Left lobe of liver (tissue), 2 donors: ENCODE measurements at places on chromosomes 13 and 19. TPM values are rescaled to one million over a fixed set of nuclear protein-coding genes. Genes with fewer than 3 reads are reported as not detected.

HSPB6 gene
- total RNA-seq = 7.0 TPM

DNA sequence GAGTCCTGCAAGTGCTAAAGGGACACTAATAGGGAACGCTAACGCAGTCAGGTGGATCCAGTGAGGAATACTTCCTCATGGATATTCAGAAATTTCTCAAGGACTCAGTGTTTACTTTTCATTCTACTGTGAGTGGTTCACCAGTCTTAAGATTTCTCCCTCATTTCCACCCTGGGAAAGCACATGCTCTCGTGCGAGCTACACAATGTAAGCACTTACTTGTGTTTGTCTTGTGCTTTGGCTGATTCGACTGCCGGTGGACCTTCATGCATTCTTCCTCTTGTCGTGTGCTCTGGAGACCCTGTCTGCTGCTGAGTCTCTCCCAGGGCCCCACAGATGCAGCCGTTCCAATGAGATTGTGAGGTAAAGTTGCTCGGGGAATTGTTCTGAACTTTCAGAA, 180.1 kb downstream of the NUFIP1 start:
- DNase-seq = no peak

DNA sequence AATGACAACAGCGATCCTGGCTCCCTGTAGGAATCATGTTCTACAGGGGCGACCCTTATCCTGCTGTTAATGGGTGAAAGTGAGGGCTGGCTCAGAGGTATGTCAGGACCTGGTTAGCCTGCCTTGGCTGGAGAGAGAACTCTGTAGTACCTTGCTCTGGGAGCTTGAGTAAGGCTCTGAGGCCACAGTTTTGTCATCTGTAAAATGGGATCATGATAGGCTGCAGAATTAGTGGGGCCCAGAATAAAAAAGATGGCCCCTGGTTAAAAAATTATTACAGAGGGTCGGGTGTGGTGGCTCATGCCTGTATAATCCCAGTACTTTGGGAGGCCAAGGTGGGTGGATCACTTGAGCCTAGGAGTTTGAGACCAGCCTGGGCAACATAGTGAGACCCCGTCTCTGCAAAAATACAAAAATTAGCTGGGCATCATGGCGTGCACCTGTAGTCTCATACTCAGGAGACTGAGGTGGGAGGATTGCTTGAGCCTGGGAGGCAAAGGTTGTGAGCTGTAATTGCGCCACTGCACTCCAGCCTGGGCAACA, 10.5 kb upstream of the SAMD1 start:
- DNase-seq = no peak

GIPC3 gene
- 0.75 TPM for total RNA-seq

ZNF610 gene
- not detected for total RNA-seq
